ENCODE measurements at places on chromosomes 7 and 10.

- DNase-seq: no peak
These were observed 746.8 kb downstream of the GRID1 start for GRCh38 chr10:85619832-85620231.

GRCh38 chr10:19860107-19860506, 43.9 kb downstream of the PLXDC2 start:
- no peak for DNase-seq

DNA sequence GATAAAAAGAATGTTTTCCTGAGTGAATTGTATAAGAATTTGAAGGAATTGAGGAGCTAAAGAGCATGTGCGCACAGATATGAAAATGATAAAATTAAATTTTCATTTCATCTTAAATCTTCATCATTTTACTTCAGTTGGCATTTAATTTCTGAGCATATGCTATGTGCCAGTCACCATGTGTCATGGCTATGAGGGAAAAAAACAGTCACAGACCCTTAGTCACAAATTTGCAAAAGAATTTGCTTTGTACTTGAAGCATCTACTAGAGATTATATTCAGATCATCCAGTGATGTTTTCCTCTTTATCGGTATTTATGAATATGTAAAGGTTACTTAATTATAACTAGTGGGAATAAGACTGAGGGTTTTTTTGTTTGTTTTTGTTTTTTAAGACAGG, 29.8 kb downstream of the VCL start:
- no peak for DNase-seq

DNA sequence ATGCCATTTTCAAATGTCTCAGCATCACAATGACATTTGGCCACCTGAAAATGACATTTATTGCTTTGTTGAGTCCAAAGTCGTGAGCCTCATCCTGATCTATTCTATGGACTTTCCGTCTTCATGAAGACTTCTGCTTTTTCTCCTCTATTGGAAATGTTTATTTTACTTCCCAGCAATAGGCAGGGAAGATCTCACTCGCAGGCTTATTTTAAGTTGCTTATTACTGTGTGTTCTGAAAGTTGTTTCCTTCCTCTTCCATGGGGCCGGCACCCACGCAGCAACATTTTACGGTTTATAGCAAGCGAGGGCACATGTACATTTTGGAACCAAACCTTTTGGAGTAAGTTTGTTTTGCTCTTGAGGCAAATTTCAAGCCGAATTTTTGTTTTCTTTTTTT, 221.0 kb upstream of the KLF6 start:
- DNase-seq: no peak

- no peak for DNase-seq
These were observed 8.0 kb downstream of the DPY19L1 start for GRCh38 chr7:35029311-35029710.

- peak; percentile 46 for DNase-seq
These were observed 17.5 kb downstream of the ZNF138 start for GRCh38 chr7:64811767-64812166.

DNA sequence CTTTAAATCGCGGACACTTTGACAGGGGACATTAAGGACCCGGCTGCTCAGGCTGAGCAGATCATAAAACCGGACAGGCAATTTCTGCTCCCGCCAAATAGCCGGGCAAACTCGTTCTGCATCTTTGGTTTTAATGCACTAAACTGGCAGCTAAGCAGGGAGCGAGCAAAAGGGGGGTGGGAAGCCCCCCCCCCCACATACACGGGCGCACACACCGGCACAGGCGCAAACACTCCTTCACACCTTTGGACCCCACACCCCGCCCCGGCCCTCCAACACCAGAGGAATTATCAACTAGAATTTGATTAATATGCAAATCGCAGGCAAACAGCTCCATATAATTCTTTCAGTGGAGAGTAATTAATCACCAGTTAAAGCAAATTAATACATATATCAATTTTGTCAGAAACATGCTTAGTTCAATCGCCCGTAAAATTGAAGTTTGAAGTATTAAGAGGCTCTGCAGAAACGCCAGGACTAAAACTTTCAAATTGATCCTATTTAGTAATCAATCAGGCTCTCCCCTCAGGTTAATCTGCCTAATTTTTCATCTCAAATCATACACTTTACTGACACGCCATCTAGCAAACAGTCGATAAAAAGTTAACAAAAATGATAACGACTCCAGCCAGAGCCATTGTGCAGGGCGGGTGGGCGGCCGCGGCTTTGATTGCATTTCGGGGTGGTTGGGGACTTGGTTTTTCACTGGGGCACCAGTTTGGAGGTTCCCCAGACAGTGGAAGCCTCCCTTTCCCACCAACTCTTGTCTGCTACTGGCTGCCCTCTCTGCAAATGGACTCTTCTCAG, 9.9 kb downstream of the LBX1 start:
- no peak for DNase-seq

DNA sequence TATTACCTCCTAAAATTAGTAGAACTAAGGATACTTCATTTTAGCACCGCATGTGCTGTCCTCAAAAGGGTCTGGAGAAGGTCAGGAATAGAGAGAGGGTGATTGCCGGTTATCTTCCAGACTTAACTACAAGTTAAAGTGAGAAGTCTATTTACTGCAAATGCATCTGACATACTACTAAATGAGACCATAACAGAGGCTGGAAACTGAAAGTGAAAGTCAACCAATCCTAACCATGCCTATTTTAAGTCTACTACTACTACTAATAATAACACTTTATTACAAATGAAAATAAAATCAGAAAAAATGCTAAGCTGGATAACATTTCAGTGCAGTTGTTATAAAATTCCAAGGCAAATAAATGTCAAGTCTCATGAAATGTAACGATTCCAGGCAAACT, 244.7 kb downstream of the KIF20B start:
- no peak for DNase-seq

- no peak for DNase-seq
These were observed 1.2 kb upstream of the HOXA2 start for GRCh38 chr7:27103489-27104226.
